ENCODE measurements at places on chromosomes 11 and 22. TPM values are rescaled to one million over a fixed set of nuclear protein-coding genes. Genes with fewer than 3 reads are reported as not detected.

The BIK gene
- total RNA-seq = not detected

The NELL1 gene
- total RNA-seq = not detected

The NEFH gene
- not detected for total RNA-seq

The SRSF8 gene
- 32.5 TPM for total RNA-seq

The DEUP1 gene
- total RNA-seq = not detected

The SESN3 gene
- 0.08 TPM for total RNA-seq

The SHISA8 gene
- not detected for total RNA-seq

DNA sequence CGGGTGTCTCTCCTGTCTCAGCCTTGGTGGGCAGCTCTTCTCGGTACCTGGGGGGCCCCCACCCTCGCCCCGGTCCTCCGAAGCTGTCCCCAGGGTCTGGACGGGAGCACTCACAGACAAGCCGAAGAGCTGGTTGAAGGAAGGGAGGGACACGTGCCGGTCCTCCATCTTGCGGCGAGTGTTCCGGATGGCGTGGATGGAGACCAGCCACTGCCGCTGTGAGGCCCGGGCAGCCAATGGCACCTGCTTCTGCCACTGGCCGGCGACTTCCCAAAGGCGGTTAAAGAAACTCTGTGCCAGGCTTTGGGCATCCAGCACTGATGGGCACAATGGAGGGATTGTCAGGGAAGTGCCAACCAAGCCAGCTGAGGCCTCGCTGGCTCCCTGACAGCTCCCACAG, 18.7 kb downstream of the PPM1F start:
- no peak for DNase-seq

- no peak for DNase-seq
Measured at GRCh38 chr11:65593518-65594414, 1.8 kb downstream of the KCNK7 start.

DNA sequence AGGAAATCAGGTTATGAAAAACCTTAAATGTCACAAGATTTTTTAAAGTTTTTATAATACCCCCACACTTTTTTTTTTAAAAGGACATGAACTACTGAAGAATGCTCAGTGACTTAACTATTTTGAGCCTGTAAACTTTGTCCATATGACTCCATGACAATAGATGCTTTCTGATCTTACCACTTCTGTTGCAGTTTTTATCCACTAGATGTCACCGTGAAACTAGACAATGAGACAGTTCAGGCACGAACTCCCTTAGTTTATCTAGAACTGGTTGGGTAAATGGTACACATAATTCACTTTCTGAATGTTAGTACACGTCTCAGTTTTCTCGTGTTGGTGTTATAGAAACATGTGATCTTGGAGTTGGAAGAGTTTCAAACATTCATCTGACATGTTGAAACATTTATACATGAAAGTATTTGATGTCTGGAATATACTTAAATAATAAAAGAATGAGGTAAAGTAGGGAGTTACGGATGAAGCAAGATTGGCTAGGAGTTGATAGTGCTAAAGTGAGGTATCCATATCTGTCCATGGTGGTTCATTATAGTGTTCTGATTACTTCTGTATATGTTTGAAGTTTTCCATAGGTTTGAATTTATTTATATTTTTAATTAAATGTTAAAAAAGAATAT, 8.1 kb downstream of the CCDC15 start:
- DNase-seq = peak; percentile 79

GRCh38 chr22:40400159-40400558, 29.8 kb downstream of the SGSM3 start:
- DNase-seq = no peak

DNA sequence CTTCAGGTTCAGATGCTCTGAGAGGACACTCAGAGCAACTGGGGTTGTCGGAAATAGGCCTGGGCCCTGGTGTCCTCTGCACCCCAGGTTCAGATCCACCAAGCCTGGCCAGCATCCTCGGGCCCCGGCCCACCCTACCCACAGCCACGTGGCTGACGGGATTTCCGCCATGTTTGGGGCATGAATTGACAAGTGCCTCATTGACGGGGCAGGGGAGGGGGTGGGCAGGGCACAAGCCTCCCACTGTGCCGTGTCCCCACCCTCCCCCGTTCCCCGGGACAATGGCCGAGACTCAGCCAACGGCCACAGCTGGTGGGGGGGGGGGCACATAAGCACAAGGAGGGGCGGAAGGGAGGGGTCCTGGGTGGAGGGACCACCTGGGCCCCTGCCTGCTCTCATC, 8.5 kb downstream of the MYRF start:
- no peak for DNase-seq

- DNase-seq = no peak
Measured at GRCh38 chr11:65646288-65646957, 8.5 kb downstream of the SIPA1 start.

GRCh38 chr22:36452250-36452977, 29.0 kb downstream of the TXN2 start:
- no peak for DNase-seq

- no peak for DNase-seq
Measured at GRCh38 chr22:44950806-44951509, 58.8 kb downstream of the PHF21B start.

- DNase-seq = peak; percentile 87
Measured at GRCh38 chr11:36249246-36249645, 40.0 kb downstream of the COMMD9 start.

- no peak for DNase-seq
Measured at GRCh38 chr11:82842019-82842418, 58.2 kb downstream of the PRCP start.

DNA sequence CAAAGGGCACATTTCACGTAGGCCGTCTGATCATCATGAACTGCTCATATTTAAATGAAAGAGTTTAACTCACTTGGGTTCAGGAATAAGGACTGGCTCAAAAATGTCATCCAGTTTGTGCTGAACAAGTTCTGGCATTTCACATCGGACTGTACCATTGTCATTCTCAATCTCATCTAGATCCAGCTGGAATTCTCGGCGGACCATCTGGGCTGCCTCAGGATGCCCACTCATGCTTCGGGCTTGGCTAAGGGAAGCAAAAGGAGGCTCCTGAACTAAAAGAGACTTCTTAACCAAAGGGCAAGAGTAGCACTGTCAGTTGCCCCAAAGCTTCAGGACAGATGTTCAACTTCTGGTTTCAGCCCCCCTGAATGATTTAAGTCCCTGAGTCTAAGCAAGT, 40.2 kb downstream of the F2 start:
- DNase-seq = no peak

DNA sequence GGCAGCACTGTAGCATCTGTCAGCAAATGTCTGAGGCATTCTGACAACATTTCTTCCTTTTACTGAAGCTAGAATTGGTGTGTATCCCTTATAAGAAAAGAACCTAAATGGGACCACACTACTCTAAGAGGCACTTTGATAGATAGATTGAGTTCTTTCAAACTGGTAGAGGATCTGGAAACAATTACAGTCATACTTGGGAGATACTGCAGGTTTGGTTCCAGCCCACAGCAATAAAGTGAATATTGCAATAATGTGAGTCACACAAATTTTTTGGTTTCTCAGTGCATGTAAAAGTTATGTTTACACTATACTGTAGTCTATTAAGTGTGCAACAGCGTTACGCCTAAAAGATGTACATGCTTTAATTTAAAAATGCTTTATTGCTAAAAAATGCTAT, 96.9 kb downstream of the SBF2 start:
- peak; percentile 58 for DNase-seq

DNA sequence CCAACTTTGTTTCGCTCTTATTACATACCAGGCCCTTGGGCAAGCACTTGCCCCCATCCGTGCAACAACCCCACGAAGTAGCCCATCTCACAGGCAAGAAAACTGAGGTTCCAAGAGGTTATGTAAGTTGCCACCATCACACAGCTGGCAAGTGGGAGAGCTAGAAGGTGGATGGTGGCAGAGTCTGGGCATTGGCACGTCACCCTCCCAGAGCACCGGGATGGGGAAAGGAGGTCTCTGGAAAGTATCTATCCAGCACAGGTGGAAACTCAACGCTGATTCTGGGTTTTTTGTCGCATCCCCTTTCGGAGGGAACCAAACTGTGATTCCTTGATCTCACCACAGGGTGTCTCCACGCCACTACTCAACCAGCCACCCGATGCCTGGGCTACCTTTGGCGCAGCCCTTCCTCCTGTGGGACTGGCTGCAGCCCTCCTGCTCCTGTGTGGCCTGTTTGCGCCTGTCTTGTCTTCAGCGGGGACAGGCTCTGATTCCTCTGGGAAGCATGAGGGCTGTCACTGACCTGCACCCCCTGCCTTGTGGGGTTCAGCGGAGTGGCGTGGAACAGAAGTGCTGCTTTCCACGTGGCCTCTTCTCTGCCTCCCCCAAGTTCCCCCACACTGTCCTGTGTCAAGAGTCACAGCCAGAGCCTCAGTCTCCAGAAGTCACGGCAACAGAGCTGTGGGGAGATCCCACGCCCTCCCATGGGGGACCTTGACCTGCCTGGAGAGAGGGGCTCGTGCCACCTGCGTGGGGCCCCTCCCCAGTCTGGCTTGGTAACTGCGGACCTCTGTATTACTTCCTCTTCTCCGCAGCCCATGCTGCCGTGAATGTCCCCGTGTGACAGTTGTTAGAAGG, 34.4 kb upstream of the TRIM29 start:
- DNase-seq = peak; percentile 53

DNA sequence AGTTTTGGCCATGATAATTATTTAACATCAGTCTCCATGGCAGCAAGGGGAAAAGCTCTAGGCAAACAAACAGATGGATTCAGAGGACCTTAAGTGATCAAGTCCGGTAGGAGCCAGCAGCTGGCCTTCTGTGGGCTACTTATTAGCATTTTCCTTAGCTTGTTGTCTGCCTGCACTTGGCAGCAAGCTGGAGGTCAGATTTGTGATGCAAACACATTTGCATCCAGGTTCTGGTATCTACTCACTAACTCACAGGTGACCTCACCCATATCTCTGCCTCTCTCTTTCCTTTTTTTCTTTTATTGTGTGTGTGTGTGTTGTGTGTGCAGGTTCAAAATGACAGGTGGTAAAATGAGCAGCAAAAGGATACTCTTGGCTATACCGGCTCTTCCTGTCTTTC, 32.3 kb downstream of the ARHGAP42 start:
- DNase-seq = no peak

- DNase-seq = no peak
Measured at GRCh38 chr11:9569588-9570164, 3.8 kb upstream of the WEE1 start.

DNA sequence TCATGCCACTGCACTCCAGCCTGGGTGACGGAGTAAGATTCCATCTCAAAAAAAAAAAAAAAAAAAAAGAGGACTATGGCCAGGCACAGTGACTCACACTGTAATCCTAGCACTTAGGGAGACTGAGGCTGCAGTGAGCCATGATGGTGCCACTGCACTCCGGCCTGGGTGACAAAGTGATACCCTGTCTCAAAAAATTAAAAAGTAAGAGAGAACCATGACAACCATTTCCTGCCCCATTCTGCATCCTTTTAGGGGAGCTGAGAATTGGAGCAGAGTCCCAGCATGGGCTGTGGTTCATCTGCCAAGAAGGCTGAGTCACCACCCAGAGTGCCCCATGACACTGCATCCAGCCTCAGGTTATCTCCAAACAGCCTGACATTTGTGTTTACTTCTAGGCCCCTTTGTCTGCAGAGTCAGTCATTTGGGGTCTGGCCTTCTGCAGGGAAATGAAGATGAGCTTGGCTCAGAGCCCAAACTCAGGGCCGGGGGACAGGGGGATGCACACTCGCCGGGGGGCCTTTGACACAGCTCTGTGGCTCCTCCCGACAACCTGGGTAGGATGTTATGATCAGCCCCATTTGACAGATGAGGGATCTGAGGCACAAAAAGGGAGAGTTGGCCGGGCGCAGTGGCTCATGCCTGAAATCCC, 4.7 kb downstream of the CSDC2 start:
- DNase-seq = peak; percentile 84

DNA sequence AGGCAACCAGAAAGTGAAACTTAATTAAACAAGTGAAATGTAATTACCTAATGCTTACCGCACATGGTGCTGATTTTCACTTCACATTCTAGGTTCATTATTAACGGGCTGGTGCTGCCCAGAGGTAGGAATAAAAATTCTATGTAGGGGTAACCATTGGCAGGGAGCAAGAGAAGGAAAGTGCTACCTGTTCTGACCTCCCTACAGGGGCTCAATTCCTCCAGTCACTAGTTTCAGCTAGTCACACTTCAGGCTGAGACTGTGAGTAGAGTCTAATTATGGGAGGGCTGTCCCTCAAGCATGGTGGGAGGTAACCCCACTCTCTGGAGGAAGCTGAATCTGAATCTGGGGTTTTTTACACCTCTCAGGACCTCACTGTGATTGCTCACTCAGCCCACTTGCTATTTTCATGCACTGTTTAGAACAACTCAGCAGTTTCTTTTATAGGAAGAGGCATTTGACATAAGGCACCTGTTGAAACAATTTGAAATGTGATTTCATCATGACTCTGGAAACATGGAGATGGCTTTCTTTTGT, 75.4 kb downstream of the MAML2 start:
- DNase-seq = no peak

DNA sequence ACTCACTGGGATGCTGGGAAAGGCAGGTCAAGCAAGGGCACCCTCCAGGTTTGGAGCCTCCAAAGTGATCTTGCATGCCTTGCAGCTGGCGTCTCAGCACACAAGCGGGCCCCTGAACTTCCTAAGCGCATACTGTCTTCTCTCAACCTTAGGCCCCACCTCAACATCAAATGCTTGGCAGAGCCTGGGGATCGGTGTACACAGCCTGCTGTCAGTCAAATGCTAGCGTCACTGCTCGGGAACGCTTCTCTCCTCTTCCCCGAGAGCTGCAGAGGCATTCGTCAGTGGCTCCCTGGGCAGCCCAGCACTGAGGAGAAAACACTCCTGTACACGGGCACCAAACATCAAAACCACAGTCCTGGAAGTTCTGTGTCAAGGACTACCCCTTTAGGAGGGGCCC, 124.9 kb downstream of the C11orf58 start:
- DNase-seq = no peak

DNA sequence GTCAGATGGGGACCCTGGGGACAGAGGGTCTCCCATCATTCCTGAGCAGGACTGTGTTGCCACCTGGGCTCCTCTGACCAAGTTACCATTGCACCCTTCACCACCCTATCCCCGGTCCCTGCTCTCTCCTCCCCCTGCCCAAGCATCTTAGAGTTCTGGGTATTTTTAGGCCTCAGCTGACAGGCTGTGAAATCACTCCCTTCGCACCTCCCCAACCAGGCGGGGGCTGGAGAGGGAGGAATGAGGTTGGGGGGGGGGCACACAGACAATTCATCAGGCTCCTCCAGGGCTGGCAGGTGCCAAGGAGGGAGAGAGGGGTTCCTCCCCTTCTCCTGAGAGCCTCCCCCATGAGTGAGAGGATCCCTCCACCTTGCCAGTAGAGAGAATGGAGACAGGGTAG, 9.0 kb downstream of the SYT7 start:
- DNase-seq = no peak

GRCh38 chr11:133955081-133955891, 1.5 kb downstream of the IGSF9B start:
- DNase-seq = no peak

DNA sequence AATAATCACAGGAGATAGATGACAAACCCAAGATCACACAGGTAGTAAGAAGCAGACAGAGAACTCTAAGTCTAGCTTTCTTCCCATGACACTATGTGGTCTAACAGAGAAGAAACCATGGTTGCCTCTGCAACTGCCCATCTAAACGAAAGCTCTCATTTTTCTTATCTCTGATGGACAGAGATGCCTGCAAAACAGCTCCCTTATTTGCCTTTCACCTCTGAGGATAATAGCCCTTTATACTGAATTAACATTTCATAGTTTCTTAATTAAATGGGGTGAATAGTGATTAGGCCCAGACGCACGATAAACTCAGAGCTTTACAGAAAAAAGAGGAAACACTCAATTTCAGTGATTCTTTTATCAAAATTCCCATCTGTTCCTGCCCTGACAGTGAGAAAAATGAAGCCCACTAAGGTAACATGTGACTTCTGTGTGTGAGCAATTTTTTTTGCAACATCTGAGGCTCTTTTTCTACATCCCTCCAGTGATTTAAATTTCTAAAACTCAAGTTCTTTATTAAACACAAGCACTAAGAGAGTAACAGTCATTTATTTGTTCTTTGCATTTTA, 24.6 kb downstream of the OR2AG2 start:
- DNase-seq = no peak
